ENCODE measurements at places on chromosomes 12 and 14.

DNA sequence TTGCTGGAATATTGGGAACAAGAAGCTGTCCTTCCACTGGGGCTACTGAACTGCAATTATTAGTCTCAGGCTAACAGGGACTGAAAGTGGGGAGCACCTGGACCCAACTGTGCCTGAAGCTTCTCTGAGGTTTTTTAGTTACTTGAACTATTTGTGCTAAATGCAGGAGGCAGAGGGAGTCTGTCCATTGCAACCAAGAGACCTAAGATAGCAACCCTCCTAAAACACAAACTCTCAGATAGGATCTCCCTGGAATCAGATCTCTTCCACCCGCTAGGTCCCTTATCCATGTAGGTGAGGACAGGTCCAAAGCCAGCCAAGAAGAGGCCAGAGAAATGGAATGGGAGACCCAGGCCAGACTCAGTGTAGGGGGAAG lies 58.1 kb downstream of the NCOR2 start:
- DNase-seq = no peak

GRCh38 chr12:53424626-53425514 lies 1.2 kb downstream of the AMHR2 start:
- DNase-seq = no peak

DNA sequence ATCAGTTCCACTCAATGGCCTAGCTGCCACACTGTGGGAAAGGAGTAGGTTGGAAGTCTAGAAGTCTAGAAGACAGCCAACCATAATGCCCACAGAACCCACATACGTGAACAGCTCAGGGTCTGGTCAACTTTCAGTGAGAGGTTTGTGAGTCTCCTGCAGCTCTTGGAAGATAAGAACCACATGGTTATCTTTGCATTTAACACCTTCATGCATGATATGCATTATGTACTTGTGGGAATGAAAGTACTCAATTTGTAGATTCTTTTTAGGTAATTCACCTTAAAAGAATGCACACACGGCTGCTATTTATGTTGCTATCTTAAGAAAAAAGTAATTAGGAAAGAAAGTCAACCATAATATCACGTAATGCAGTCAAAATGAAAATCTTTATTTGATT lies 126.7 kb downstream of the ESRRB start:
- DNase-seq = no peak

DNA sequence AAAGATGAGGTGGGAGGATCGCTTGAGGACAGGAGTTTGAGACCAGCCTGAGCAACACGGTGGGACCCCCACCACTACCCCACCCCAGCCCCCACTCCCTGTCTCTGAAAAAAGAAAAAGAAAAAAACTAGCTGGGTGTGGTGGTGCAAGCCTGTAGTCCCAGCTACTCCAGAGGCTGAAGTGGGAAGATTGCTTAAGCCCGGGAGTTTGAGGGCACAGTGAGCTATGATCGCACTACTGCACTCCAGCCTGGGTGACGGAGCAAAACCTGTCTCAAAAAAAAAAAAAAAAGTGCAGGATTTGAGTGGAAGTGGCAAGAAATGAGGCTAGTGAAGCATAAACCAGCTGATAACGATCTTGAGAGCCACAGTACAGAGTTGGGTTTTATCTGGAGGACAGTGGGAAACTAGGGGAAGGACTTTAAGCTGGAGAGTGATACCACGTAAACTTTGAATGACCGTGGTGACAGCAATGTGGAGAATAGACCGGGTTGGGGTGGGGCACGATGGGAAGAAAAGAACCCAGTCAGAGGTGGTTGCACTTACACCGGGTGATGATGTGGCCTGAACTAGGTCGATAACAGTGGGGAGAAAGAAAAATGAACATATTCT lies 85.3 kb downstream of the TMEM260 start:
- DNase-seq = no peak

All from AG20443 (cell line).